ENCODE measurements at places on chromosomes 6 and 20.
A peak's percentile ranks its signal among the peaks of the same experiment; 100 is the strongest.

DNA sequence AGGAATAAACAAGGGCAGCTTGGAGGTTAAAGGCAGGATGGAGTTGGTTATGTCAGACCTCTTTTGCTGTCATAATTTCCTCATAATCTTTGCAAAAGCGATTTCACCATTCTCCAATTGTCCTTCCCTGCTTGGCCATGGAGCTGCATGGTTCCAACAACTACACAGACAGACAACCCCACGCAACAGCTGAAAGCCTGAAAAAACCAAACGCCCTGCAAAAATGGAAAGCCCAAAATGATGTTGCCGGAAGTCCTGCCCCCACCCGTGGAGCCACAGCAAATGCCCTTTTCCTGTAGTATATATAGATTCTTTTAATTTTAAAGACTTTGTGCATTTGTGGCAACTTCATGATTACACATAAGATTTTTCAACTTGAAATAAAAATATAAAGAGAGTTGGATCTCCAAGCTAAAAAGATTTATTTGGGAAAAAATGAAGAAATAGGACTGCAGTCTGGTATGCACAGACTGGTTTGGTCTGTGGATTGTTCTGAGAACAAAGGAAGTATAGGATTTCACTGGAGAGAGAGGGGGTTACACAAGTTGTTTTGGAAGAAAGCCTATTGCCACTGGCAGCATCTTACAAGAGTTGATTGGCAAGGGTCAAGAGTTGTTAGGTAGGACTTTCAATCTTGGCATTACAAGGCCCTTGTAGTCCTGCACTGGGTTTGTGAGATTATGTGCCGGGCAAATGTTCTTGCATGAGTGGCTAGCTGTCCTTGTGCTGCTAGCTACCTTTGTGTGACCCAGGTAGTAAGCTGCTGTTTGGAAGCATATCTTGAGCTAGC, 190.0 kb downstream of the C6orf118 start:
- DNase-seq, result no peak

DNA sequence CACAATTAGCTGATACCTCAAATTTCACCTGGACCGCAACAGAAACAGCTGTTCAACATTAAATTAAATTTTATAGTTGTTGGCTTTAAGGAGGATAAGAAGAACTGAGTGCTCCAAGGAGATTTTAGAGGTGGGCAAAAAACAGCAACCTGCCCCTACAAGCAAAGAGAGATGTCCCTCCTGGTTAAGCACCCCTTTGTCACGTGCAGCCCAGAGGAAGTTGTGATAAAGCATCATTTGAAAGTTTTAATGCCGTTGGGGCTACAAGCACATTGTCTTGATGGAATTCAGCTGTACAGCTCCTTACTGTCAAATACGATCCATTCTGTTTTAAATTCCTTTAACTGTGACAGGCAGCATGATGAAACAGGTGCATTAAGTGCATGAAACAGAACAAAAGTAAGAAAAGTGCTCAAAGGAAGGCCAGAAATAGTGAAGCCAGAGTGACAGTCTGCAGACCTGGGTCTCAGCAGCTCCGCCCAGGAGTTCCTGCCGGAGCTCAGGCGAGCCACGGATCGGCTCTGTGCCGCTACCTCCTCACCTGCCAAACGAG, 195.0 kb downstream of the GMPR start:
- no peak for DNase-seq

GRCh38 chr6:137677709-137678108, 183.5 kb upstream of the OLIG3 start:
- no peak for DNase-seq

DNA sequence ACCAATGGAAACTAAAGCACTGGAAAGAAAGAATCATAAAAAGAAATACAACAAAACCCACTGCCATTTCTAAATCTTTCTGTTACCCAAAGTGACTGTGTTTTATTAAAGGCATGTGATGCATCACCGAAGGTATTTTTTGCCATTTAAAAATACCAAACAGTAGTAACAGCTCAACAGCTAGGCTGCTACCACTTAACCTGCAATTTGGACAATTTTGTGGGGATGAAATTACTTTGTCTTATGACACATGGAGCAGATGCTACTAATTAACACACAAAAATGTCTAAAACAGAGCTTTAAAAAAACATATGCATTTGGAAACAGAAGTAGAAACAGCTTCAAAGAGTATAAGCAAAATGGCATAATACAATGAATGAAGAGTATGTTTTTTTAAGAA, 97.4 kb downstream of the ATXN1 start:
- DNase-seq, result no peak

GRCh38 chr20:63749597-63750508, 10.3 kb downstream of the SLC2A4RG start:
- no peak for DNase-seq

- DNase-seq, result no peak
Measured at GRCh38 chr6:98230250-98230649, 604.1 kb upstream of the POU3F2 start.

DNA sequence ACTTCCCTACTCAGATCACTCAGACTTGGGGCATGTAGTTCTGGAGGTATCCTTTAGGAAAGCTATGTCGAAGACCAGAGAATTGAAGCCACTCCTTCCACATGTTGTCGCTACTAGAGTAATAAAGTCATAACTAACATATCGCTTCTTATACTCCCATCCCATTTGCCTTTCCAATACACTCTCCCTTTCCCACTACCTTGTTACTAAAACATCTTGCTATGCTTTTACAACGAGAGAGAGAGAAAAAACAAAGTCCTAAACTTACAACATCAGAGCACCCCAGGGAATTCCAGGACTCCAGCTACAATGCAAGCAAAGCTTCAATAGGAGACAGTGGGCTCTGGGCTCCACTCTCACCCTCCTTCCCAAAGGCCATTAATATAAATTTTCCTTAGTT, 5.1 kb upstream of the LAMP5 start:
- DNase-seq, result no peak

GRCh38 chr6:122081921-122082320, 317.5 kb upstream of the HSF2 start:
- no peak for DNase-seq

DNA sequence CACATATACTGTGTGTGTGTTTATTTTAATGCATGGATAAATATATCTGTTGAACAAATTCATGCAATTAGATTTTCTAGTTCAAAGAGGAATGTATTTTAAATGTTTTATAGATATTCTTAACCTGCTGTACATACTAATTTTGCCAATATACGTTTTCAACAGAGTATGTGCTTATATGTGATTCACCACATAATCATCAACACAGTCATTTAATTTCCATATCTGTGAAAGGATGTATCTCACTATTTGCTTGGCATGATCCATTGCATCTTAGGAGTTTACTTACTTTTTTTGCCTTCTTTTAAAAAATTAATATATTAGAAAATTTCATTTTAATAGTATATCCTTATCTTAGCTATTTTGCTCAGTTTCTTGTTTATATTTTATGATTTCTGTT, 902.3 kb upstream of the CITED2 start:
- no peak for DNase-seq

DNA sequence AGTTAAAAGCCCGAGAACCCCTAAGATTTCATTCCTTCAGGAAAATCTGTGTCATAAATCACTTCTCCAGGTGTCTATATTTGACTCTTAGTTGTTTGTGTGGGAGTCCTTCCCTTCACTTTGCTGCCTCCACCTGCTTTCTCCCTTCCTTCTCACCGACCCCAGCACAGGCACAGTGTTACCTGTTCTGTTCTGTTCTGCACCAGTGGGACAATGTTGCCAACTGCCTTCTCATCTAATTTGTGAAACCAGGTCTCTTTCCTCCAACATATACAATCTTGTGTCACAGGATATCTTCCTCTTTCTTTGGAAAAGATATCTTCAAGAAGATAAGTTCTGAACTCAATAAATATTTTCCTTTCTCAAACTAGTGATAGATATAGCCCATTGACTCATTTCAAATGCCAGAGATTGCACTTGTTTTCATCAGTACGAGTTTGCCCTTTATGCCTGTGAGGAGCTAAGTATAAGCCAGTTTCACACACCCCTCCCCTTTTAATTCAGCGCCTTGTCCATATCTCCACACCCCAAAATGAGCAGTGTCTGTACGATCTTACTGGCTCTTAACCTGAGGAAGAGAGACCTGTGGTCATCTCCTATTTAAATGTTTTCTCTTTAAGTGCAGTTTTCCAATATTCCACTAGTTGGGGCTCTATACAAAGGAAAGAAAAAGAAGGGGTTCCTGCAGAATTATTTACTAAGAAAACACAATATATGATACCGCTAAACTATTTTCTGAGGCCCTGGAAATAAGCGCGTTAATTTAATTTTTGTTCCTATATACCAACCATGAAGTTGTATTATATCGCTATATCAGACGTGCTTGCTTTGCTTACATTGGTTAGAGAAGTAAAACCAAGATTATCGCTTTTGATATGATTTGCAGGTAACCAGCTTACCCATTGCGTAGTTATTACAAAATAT, 81.6 kb upstream of the PREP start:
- DNase-seq, result no peak

GRCh38 chr6:153101461-153101860, 29.6 kb downstream of the RGS17 start:
- DNase-seq, result no peak

DNA sequence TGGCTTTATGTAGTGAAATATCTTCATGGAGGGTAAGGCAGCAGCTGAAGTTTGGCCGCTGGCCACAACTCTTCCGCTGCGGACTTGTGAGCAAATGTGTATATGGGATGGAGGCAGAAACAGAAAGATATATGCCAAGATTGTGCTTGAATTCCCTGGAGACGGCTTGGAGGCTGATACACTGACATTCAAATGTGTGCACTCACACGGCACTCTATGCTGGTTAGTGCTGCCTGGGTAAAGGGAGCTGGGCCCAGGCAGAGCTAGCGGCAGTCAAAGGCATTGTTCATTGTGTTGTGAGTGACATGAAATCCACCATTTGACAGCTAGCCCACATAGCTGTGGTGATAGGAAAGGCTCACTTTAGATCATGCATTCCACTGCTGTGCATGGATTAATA, 202.7 kb downstream of the CLIC5 start:
- no peak for DNase-seq

DNA sequence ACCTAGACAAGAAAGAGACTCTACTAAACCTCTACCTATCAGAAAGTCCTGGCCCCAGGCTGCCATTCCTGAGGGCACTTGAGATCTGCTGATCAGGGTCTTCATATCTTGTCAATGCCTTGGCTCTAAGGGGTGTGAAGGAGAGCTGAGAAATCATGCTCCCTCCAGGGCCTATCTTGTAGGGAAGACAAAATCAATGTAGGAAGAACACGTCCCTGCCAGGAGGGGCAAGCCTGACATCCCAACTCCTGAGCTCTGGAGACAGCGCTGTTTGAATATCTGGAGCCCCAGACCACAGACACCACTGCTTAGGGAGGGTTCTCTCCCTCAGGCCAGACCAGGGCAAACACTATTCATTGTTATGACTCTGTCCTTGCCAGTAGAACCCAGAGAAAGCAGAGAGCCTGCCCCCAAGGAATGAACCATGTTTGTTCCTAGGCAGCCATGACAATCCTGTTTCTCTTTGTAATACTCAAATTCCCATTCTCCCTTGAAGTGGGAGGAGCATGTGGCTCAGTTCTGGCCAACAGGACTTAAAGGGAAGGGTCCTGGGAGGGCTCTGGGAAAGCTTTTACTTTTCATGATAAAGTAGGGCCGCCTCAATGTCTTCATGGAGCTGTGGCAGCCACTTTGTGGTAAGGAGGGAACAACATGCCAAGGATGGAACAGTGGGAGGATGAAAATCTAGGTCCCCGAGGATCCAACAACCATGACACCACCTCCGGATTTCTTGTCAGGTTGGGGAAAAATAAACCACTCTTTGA, 1.8 kb upstream of the FASTKD5 start:
- DNase-seq, result no peak

DNA sequence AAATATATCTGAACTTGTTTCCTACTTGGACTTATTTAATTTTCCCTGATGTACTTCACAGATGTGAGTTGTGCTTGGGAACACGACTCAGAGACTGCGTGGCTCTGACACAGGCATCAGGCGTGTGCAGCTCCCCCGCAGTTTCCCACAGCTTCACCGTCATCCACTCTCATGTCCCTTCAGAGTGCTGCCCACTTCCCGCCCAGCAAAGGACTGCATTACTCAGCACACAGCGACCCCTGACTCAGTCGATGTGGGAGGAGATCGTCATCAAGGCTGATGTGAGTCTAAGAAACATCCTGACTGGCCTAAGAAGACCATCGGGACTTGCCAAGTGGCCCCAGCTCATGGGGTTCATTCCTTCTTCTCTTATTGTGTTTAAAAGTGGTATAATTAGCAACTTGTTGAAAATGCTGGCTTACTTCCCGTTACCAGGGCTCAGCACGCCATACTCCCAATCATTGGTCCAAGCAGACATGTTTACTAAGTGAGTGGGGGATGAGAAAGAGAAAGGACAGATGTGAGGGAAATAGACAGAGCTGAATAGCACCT, 539.4 kb upstream of the JARID2 start:
- no peak for DNase-seq

GRCh38 chr20:22890594-22891300, 144.4 kb upstream of the SSTR4 start:
- no peak for DNase-seq

DNA sequence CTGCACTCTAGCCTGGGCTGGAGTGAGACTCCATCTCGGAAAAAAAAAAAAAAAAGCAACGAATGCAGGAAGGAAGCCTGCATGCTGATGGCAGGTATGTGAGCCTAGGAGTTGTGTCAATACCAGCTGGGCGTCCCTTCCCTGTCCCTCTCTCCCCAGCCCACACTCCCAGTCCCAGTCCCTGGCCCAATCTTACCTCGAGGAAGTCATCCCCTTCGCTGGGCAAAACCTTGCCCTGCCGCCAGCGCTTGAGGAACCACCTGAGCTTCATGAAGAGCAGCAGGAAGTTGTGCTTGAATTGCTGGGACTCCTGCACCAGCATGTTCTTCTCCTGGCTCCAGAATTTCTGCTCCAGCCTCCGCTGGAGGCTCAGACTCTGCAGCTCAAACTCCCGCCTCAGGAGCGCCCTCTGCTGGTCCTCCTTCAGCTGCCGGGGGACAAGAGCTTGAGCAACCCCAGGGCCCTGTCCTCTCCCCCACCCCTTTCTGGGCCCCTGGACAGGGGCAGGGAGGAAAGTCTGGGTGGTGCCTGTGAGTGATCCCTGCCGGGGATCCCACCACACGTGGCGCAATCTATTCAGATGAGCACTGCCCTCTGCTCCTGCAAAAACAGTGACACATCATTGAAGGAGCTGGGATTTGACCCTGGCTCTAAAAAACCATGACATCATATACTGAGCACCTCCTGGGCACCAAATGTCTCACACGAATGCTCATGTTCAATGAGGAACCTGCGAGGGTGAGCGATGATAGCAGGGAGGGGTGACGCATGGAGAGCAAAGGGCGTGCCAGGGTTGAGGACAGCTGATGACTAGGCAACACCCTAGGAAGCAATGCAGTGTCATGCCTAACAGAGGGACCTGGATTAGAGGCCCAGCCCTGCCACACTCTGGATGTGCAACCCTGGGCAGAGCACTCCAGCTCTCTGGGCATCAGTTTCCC, 35.0 kb upstream of the DSN1 start:
- DNase-seq, result peak; percentile 48

DNA sequence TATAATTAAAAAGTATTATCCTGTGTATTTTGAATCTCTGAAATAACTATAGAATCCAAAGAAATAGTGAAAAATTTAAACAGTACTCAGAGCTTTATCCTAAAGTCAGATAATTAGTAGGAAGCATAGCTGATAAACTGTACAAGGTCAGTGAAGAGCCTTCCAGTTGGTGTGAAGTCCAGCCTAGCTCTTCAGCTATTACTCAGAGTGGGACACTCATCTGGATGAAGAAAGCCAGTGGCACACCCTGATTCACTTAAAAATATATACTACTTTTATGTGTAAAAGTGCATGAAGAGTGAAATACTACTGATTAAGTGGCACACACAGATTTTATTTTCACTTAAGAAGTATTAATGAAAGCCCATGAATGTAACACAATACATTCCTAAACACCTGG, 3.1 kb downstream of the IFNGR1 start:
- DNase-seq, result no peak

All from activated T-helper 1 cell treated with anti-CD3 and anti-CD28 coated beads, Interleukin-2, amount 50 U/mL, for 16 hours (primary cell).